ENCODE measurements at places on chromosomes 6 and 20.

GRCh38 chr6:154513601-154514320, 3.3 kb upstream of the CNKSR3 start:
- DNase-seq, result no peak

DNA sequence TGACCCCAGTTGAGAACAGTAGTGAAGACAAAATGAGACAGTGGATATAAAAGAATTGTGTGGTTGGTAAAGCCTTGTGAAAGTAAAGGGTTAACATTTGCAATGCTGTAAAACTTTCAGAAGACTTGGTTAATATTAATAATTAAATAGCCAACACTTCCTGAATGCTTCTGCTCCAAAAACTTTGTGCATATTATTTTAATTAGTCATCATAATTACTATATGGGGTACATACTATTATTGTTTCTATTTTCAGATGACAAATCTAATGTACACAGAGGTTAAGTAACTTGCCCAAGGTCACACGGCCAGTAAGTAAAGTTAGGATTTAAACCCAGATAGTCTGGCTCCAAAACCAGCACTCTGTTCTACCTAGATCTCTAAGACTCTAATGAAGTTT, 291.3 kb downstream of the OGFRL1 start:
- DNase-seq, result no peak

- DNase-seq, result no peak
Measured at GRCh38 chr6:81735756-81736380, 16.6 kb downstream of the TENT5A start.

DNA sequence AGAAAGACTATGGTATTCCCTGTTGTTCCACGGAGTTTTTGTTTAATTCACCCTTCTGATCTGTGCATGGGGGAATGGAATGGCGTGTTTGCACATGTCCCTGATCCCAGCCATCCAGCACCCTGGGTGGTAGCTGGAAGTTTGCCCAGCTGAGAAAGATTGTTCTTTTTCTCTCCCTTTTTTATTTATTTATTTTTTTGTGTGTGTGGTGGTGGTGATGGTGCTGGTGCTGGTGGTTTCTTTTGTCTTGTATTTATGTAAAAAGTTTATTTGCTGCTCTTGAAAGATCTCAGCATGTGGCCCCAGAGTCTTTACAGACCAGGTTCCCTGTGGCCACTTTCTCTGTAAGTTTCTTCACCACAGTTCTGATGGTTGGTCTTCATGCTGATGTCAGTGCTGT, 372.6 kb downstream of the UTRN start:
- no peak for DNase-seq

DNA sequence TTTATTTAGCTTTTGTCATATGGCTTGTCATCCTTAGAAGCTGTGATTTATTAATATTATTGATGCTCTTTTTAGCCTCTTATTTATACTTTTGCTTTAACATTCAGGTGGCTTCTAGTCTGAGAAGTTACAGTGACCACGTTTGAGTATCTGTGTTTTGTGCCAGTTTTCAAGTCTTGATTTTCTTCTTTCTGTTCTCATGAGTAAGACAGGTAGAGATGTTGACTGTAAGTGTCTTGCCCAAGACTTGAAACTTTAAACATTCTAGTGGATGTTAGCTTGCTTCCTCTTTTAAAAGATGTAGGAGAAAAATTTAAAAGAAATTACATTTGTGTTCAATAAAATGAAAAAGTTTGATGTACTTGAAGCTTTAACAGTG, 122.6 kb downstream of the LRRC1 start:
- DNase-seq, result no peak

DNA sequence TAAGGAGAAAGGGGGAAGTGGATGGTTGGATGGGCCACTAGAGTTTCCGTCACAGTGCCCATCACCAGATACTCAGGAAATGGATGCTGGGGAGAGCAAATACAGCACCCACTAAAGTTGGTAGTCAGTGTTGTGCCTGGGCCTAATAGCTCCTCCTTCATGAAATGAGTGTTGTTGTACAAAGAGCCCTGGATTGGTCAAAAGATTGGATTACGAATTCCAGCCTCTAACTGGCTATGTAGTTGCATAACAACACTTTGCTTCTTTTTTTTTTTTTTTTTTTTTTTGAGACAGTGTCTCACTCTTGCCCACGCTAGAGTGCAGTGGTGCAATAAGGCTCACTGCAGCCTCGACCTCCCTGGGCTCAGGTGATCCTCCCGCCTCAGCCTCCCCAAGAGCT, 27.4 kb downstream of the KCNG1 start:
- no peak for DNase-seq

Data from sciatic nerve (tissue), 2 donors.